Stimulated activated naive CD4-positive, alpha-beta T cell (primary cell): ENCODE measurements at places on chromosomes 5 and 9.

DNA sequence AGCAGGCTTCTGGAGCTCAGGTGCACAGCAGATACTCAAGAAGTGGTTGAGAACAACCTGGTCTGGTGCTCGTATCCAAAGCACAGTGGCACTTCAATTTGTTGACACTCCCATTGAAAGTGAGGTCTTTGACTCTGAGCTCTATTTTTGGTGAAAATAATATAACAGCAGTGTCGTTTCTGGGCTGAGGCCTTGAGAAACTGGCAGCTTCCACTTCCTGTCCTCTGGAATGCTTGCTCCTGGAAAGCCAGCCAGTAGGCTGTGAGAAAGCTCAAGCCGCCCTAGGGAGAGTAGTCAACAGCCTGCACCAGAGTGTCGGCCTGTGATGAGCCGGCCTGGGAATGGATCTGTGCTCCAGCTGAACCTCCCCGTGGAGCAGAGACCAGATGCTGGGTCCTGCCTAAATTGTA is 6.8 kb upstream of the SUSD3 start:
- DNase-seq, result no peak

DNA sequence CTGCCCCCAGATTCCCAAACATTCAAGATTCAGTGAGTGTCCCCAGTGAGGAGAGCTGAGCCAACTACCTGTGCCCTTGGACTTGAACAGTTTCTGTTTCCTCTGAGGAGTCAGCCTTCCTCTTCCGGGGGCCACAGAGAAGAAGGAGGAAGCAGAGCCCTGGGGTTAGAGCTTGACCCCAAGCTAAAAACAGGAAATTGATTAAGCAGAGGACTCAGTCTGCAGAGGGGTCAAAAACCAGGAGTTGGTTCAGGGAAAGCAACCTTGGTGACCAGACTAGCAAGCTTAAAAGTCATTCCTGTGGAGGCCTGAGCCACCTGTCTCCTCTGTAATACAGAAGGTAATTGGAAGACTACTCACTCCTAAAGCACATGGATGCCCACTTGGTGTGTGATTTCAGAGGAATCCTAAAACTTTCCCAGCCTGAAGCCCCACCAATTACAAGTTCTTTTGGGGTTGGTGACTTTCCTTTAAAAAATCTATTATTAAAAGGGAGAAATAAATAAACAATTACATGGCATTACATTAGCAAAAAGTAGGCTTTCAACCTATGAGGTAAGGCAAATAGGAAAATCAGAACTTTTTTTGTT is 64.2 kb upstream of the SELENOP start:
- DNase-seq, result no peak

GRCh38 chr5:162911873-162912272 is 525.5 kb upstream of the CCNG1 start:
- no peak for DNase-seq

GRCh38 chr9:95498641-95499040 is 18.1 kb downstream of the PTCH1 start:
- DNase-seq, result no peak

- DNase-seq, result no peak
These were observed 493.9 kb upstream of the CDH9 start for GRCh38 chr5:27532305-27532704.

DNA sequence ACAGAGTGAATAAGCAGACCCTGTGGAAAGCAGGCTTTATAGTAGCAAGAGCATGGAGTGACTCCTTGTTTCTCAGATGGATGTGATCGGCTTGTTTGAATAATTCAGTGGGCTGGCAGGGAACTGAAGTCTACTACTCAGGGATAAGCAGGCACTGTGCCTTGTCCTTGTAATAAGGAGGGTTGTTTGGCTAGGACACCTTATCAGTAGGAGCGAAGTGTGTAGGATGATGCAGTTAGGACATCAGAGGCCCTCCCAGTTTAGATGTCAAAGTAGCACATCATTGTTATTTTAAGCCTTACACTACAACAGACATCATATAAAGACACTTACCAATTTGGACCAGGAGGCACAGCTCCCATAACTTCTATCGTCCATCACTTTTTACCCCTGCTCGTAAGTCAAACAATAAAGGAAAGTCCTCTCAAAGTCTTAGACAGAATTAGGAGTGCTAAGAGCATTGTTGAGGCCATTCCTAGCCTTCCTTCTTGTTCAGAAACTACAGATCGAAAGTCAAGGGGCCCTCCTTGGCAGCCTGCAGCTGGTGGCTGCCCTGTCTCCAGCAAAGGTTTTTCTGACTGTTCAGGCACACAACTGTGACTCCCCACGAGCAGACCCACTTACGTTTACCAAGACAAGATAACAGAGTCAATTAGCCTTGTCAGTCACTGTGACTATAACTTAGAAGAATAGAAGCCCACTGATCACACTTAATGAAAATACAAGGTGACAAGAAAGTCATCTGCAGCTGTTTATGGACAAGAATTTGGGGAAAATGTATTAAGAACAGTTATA is 218.6 kb downstream of the SNX18 start:
- DNase-seq, result no peak

GRCh38 chr5:170746961-170747340 is 36.6 kb upstream of the GABRP start:
- no peak for DNase-seq

DNA sequence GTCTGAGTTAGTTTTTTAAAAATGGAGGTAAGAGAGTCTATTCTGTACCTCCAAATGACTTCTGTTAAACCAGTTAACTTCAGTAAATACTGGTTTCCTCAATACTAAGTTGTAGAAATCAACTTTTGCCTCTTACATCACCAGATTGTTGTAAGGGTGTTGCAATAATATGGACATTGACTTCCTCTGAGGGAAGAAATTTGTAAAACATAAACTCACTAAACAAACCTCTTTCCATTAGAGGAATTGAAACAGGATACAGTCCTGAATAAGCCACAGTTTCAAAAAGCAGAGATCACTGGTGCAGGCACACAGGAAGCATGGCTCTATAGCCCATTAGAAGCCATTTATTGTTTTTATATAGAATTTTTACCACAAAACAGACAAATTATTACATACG is 32.7 kb upstream of the SLCO6A1 start:
- DNase-seq, result no peak

GRCh38 chr9:135898634-135899407 is 8.5 kb downstream of the CAMSAP1 start:
- no peak for DNase-seq

- no peak for DNase-seq
These were observed 2.5 kb downstream of the KIAA0825 start for GRCh38 chr5:94615862-94616261.

DNA sequence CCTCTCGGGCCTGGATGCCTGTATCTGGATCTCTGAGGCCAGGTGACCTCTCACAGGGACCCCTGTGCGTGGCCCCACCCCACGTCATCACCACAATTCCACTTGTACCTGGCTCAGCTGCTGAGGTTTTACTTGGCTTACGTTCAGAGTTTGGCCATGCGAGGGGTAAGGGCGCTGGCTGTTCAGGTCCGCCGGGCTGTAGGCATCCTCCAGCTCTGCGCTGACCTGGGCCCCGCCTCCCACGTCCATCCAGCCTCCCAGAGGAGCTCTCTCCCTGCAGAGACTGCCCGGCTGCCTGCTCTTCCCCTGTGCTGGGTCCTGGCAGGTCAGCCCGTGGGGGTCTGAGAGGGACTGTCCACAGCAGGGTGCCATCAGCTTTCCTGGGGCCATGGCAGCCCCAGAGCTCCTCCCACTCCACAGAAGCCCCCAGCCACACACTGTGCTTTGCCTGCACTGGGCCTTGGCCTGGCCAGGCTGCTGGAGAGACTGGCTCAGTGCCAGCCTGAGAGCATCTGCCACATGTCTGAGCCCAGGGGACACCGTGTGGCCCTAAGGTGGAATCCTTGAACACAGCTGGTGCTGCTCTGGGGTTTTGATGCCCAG is 43.6 kb downstream of the SLC6A3 start:
- DNase-seq, result no peak

- DNase-seq, result no peak
These were observed 8.7 kb downstream of the NREP start for GRCh38 chr5:111748304-111748763.

DNA sequence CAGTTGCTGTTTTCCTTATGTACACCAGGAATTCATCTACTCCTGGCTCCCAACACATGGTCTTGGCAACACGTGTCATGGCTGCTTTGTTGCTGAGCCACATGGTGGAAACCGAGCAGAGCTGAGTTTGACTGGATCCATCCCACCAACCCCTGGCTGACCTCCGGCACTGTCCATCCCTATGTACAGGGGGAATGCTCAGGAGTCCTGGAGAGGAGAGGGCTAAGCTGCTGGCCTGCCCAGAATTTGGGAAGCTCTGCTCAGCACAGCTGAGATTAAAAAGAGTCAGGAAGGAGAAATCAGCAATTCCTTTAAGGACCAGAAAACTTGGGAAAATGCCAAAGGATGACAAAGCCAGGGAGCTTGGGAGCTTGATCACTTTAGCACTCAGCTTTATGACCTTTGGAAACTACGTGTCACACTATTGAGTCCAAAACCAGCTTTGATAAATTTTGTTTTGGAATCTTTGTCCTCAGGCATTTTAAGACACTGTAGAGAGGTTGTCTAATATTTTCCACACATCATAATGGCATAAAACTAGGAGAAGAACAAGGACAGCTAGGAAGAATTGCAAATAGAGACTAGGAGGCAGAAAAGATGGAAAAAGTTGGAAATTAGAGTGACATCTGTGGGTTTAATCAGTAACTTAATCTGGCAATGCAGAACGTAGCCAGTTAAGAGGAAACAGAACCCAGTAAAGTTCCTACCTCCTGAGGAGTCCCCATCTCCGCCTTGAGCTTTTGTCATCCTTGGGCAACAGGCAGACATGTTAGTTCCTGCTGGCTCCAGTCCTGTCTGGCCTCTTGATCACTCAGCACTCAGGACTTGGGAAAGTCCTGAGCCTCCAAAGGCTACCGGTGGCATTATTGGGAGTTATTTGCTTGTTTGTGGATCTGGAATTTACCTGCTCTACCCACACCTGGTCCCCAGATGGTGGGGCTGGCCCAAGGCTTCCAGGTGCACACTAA is 62.5 kb upstream of the PLPP1 start:
- no peak for DNase-seq

GRCh38 chr5:95554331-95554646 is 488 bp downstream of the SKIC3 start:
- DNase-seq, result no peak

DNA sequence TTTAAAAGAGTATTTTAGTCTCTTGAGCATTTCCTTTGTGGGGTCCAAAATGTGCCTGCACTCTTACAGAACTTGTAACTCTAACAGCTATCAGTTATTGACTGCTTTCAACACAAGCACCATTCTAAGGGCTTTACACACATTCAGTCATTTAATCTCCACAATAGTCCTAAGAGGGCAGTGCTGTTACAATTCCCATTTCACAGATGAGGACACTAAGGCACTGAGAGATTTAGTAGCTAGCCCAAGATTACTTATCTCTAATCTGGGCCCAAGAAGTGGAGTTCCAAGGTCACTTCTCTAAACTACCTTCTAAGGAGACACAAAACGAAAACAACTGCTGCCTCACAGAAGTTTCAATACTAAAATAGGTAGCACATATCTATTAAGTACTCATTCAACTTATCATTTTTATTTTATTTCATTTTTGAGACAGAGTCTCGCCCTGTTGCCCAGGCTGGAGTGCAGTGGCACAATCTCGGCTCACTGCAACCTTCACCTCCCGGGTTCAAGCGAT is 275.2 kb downstream of the CWC27 start:
- no peak for DNase-seq

DNA sequence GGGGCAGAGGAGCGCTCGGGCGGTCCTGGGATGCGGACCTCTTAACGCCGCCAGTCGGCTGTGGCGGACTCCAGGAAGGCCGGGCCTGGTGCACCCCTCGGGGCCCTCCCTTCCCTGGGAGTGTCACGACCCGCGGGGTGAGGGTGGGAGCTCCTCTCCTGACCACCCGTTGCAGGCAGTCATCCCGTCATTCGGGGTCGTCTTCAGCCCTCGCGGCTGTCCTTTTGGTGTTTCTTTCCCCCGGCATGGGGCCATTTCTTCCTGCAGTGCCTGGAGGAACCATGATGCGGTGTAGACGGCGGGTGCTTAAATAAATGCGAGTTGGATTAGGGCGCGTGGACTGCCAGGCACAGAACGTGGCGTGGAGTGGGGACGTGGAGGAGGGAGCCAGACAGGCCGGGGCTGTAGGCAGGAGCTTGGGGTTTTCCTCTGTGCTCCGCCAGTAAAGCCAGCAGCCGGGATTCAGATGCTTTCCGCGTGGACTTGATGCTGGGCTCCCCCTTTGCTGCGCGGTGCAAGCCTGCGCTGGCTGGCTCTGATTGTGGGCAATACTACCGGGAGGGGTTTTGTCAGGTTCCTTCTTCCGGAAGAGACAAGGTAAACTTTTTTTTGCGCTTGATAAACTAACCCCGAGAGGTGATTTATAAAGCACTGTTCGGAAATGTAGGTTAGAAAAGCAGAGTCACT is 868 bp downstream of the KDM4C start:
- peak; percentile 47 for DNase-seq

GRCh38 chr9:9783211-9783610 is 829.6 kb downstream of the PTPRD start:
- DNase-seq, result no peak

DNA sequence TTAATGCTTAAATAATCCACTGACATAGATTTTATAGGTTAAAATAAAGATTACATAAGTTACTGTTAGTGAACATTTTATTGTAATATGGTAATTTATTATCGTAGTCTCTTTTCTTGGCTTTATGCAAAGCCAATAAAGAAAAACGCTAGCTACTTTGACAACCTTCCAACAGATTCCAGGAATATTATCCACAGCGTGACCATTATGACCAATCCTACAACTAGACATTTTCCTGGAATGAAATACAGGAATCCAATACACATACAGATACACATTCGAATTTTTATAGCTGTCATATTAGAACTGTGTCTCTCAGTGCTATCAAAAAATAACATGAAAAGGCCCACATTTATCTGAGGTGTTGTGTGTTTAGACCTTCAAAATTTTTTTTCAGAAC is 13.1 kb downstream of the RPS23 start:
- no peak for DNase-seq

DNA sequence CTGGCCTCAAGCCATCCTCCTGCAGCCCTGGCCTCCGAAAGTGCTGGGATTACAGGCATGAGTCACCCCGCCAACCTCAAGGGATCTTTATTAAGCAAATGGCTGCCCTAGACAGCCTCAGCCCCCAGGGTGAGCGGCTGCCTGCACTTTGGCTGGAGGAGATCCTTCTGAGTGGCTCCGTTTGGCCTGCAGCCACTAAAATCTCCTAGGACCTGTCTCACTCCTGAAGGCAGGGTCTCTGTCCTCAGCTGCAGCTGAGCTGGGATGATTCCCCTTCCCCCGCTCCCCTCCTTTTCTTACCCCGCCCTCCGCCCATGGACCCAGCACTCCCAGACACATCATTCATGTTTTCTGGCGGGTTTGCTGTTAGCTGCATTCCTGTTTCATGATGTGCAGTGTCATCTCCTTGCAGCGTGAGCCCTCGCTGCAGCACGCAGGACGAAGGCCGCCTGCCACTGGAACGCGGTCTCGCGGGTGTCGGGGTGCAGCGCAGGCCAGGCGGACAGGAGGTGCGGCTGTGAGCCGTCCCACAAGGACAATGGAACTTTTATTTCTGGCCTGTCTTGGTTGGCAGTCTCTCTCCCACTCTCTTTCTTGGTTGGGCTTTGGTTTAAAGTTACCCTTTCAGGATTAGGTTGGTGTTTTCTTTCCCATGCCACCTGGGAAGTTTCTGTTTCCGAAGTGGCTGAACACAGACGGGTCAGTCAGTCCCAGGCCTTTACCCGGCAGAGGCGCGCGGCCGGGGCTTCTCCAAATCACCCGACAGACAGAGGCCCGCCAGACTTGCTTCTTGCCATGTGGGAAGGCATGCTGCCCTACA is 137.1 kb downstream of the FOXD1 start:
- no peak for DNase-seq
